ENCODE measurements at places on chromosomes 2 and 18.
A peak's percentile ranks its signal among the peaks of the same experiment; 100 is the strongest.

- DNase-seq, result no peak
Observed at GRCh38 chr2:25056098-25056821, 14.4 kb downstream of the EFR3B start.

DNA sequence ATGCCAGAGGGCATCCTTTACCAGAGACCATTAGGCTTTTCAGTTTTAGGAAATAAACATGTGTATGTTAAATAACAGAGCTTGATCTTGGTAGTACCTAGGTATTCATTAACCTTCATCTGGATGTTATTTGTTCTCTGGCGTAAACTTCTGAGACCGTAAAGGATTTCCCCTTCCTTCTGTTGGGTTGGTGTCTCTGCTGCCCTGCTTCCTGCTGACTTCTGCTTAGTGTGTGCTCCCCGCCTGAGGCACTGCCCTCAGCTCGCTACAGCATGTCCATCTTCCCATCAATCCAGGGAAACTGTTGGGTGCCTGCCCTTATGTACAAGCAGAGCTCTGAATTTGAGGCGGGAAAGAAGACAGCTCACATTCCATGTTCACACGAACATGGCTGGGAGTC is 177.9 kb downstream of the TPGS2 start:
- no peak for DNase-seq

GRCh38 chr2:204483608-204484081 is 61.6 kb upstream of the PARD3B start:
- no peak for DNase-seq

DNA sequence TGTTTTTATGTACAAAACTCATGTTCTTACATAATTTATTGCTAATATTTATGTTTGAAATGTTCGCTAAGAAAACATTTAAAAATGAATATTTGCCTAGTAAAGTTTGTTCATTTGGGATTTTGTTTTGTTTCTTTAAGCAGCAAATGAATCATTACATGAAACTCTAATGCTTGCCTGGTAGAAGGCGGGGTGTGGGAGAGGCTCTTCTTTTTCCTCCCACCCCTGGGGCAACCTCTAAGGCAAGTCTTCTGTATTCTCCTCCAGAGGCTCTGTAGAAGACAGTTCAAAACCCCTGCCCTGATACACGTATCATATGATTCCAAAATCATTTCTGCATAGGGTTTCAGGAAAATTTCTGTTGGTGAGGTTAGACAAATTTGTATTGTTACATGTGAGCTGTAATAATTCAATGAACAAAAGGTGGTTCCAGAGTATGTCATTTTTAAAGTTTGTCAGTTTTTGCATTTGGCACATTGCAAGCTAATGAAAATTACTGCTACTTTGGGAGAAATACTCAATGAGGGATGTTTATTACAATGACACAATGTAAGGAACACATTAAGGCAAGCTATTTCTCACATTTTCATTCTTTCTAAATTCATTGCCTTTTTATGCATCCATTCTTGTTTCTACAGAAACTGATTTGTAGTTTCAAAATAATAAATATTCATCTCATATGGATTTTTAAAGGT is 302.3 kb upstream of the UBE2E3 start:
- DNase-seq, result no peak

DNA sequence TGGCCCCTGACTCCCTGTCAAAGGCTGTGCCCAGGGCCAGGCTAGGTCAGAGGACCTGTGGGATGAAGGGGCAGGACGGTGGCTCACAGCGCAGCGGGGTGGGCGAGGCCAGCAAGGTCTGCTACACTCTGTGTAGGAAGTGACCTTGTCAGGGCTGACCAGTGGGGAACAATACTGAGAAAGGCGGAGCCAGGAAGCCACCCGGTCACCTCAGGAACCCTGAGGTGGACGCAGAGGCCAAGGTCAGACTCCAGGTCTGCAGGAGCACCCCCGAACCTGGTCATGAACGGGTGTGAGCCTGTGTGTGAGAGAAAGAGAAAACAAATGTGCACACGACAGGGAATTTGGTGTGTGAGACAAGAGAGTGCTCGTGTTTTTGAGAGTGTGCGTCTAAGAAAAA is 72.3 kb downstream of the SMAD7 start:
- no peak for DNase-seq

DNA sequence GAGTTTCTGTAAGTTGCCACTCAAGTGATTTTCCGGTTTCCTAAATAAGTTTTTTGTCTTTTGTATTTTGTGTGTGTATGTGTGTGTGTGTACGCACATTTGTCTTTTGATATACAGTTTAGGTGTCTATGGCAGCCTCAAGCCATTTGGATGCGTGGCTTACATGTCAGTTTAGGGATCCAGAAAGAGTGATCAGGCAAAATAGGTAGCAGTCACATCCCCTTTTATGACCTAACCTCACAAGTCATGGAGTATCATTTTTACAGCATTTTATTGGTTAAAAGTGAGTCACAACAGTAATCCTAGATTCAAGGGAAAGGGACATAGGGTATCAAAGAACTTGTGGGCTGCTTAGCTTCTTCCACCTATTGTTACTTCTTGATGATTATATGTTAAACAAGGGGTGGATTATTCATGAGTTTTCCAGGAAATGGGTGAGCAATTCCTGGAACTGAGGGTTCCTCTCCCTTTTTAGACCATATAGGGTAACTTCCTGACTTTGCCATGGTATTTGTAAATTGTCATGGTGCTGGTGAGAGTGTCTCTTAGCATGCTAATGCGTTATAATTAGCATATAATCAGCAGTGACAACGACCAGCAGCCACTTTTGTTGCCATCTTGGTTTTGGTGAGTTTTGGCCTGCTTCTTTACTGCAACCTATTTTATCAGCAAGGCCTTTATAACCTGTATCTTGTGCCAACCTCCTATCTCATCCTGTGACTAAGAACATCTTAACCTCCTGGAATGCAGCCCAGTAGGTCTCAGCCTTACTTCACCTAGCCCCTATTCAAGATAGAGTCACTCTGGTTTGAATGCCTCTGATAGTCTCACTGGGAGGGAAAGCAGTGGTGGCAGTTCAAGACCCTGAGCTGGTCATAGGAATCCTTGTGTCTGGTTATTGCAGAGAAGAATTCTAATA is 8.6 kb upstream of the SOCS6 start:
- no peak for DNase-seq

DNA sequence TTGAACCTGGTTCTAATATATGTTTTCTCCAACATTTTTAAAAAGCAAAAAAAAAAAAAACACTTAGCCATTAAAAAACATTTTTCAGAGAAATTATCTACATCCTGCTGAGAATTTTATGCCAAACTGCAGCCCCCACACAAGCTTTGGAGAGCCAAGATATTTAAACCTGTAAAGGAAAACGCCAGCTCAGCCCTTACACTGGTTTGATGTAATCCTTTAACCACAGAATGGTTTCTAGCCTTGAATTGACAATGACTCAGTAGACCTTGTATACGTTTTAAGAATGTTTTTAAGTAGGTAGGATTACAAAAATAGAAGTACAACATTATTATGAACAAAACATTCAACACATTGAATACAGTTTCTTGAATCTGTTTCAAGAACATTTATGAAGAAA is 113.6 kb downstream of the BABAM2 start:
- no peak for DNase-seq

- no peak for DNase-seq
Observed at GRCh38 chr2:199956062-199956380, 639 bp downstream of the MAIP1 start.

DNA sequence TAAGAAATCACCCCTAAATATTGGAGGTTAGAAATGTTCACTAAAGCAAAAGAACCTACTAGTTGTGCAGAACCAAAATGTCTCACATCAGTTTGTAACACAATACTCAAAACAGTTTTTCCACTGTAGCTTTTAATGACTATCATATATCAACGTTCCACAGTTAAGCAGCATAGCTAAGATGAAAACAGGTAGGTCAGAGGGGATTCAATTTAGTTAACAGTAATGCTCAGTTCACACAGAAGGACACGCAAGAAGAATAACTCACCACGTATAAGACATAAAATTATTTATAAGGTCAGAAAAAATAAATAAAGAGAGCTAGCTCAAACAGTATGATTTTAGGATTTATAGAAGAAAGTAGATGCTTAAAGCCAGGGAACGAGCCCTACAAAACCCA is 118.9 kb upstream of the CCDC150 start:
- DNase-seq, result no peak

- no peak for DNase-seq
Observed at GRCh38 chr2:143312441-143312840, 183.2 kb downstream of the ARHGAP15 start.

GRCh38 chr2:120797421-120798221 is 62.0 kb downstream of the GLI2 start:
- no peak for DNase-seq

DNA sequence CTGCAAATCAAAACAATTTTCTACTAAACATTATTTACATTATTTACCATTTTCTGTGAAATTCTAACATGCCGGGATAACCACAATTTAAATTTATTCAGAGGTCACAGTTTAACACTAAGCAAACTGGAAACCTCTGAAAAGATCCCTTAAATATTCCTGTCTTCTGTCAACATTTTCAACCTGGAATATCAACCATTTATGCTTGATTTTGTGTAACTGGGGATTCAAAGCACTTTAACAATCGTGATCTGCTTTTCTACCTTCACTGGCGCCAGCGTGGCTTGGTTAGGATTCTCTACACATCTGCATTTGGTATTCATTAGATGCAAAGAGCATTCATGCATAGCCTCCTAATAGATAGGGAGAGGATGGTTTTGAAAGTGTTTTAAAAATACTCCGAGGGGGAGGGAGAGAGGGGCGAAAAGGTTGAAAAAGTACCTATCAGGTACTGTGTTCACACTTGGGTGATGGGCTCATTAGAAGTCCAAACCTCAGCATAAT is 59.9 kb upstream of the RAB12 start:
- DNase-seq, result no peak

- DNase-seq, result no peak
Observed at GRCh38 chr18:13159579-13159978, 59.0 kb upstream of the LDLRAD4 start.

DNA sequence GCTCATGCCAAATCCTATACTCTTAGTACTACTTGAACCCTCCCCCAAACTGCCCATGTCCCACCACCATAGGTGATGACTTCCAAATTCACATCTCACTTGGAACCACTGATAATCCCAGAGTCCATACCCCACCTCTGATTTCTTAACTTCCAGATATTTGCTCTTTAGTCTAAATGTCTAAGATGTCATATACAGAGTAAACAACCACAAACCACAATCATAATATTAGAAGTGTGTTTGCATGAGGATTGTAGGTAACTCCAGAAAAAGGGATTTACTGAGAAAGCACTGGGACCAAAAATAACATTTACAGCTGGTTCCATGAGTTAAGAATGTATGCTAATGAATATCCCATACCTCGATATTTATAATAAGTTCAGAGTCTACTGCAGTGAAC is 146.2 kb downstream of the ZNF385B start:
- no peak for DNase-seq

GRCh38 chr2:162166174-162166573 is 14.1 kb upstream of the GCG start:
- DNase-seq, result no peak

- DNase-seq, result no peak
Observed at GRCh38 chr2:129913695-129914495, 65.6 kb upstream of the RAB6C start.

DNA sequence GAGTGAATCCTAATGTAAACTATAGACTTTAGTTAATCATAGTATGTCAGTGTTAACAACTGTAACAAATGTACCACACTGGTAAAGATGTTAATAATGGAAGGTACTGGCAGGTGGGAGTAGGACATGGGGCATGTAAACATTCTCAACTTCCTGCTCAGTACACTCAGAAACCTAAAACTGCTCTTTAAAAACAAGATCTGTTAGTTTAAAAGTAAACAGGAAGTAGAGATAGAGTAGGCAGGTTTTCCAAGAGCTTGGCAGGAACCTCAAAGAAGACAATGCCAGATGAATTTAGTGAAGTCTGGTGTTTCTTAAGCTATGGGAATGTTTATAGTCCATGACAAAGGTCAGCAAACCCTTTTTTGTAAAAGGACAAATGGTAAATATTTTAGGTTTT is 46.6 kb downstream of the CCDC138 start:
- no peak for DNase-seq

GRCh38 chr2:207142461-207142860 is 23.3 kb downstream of the KLF7 start:
- no peak for DNase-seq

DNA sequence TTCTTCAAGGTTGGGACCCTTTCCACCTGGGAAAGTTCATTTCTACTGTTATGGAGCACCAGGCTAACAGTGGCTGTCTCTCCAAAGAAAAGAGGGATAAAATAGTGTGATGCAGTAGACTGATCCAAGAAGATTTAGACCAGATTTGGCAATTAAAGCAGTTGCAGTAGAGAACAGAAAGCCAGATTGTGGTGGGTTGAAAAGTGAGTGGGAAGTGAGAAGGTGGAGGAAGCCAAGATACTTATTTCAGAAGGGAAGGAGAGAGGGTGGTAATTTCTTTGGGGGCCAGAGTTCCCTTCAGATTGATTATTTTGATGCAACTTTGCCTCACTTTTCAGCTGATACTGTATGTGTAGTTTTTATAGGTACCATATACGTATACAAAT is 8.0 kb downstream of the MYL12B start:
- no peak for DNase-seq

DNA sequence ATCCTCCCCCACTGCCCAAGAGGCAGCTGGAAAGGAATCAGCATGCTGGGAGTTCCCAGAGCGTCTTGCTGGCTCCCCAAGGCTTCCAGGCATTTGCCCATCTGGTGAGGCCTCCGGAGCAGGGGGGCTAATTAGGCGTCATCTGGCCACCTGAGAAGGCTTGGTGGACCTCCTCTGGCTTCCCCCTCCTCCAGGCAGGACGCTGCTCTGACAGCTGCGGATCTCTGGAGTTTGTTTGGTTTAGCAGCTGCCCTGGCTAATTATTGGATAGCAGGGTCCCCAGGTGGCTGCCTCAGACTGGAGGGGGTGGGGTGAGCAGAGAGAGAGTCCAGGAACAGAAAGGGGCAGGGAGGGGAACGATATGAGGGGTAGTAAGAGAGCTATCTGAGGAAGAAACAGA is 425.2 kb upstream of the MEX3C start:
- no peak for DNase-seq

GRCh38 chr18:30925795-30926194 is 116.7 kb downstream of the DSC3 start:
- no peak for DNase-seq

- DNase-seq, result no peak
Observed at GRCh38 chr2:201255408-201256033, 4.8 kb upstream of the CASP8 start.

GRCh38 chr2:119174216-119174992 is 15.9 kb upstream of the C1QL2 start:
- DNase-seq, result peak; percentile 56

- DNase-seq, result no peak
Observed at GRCh38 chr2:133867166-133867565, 298.9 kb upstream of the NCKAP5 start.

DNA sequence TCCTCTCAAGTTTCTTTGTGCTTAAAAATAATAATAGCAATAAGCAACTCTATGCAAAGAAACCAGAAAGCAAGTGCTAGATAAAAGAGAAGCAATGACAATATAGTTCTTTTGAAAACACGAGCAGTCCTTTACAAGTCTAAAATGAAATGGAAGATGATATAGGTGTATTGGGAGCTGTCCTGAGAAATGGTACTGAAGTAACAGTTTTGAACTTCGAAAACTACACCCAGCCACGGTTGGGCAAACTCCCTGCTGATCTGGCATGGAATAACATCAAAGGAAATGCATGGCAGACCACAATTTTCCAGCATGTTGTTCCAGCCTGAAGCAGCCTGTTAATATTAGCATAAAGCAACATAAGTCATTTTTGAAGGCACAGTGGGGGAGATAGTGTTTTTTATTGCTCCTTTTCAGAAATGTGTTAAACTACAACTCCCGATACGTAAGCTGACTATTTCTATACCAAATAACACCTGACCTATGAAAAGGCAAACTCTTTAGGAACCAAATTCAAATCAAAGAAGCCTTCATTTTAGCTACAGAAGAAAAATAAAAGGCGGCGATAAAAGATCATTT is 596.1 kb upstream of the KLHL29 start:
- no peak for DNase-seq

Measured in Right ventricle myocardium superior (tissue), 1 donor.